Posterior vena cava (tissue), 2 donors: ENCODE measurements at places on chromosomes 6 and 20. TPM values are rescaled to one million over a fixed set of nuclear protein-coding genes. Genes with fewer than 3 reads are reported as not detected.
A peak's percentile ranks its signal among the peaks of the same experiment; 100 is the strongest.

- DNase-seq = no peak
These were observed 42.5 kb upstream of the FERMT1 start for GRCh38 chr20:6165346-6165745.

DNA sequence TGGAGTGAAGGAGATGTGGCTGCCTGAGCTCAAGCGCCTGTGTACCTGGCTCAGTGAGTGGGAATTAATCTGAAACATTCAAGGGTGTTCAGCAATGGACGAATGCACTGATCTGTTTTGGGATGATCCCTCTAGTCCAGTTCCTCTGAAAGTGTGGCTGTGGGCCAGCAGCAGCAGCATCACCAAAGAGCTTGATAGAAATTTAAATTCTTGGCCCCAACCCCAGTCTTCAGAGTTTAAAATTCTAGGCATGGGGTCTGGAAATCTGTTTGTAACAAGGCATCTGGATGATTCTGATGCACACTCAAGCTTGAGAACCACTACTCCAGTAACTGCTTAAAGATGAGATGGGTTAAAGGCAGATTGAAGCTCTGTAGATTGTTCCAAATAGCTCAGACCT, 59.2 kb downstream of the STMND1 start:
- DNase-seq = no peak

DNA sequence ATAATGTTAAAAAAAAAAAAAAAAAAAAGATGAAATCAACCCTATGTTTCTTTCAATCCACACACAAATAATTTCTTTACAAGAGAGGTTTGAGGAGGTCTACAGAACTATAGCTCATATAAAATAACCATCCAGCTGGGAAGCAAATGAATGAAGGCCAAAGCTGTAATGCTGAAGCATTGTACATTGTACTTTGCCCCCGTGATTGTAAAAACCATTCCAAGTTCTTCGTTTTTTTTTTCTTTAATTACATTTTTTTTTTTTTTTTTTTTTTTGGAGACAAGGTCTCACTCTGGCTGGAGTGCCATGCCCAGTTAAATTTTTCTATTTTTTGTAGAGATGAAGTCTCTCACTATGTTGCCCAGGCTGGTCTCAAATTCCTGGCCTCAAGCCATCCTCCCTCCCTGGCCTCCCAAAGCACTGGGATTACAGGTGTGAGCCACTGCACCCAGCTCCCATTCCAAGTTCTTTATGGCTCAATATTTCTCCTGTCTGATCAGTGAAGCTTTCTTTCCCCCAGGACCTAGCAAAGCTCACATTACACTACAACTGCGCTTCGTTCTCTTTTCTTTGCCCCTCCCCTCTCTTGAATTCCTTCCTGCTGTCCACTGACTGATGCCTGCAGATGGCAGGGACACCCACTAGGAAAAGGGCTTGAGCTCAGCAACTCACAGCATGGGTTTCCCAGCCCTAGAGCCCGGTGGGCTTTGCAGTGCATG, 53.0 kb upstream of the NOP56 start:
- no peak for DNase-seq

- peak; percentile 16 for DNase-seq
These were observed 36.0 kb downstream of the ADNP start for GRCh38 chr20:50895111-50895830.

DNA sequence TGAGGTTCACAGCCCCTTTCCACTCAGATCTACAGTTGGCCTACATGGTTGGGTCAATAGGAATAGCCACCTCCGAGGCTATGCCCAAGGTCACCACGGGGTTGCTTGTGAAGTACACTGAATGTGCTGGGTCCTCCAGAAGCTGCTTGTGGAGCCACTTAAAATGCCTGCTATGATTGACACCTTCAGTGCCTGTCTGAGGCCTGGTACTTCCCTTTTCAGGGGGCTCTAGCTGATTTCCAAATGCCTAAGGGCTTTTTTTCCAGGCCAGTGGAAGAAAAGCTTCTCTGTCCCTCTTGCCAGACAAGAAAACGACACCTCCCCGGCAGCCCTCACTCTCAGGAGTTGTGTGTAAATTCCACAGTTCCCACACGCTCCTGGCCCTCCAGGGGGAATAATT, 6.3 kb upstream of the NXT1 start:
- DNase-seq = no peak

DNA sequence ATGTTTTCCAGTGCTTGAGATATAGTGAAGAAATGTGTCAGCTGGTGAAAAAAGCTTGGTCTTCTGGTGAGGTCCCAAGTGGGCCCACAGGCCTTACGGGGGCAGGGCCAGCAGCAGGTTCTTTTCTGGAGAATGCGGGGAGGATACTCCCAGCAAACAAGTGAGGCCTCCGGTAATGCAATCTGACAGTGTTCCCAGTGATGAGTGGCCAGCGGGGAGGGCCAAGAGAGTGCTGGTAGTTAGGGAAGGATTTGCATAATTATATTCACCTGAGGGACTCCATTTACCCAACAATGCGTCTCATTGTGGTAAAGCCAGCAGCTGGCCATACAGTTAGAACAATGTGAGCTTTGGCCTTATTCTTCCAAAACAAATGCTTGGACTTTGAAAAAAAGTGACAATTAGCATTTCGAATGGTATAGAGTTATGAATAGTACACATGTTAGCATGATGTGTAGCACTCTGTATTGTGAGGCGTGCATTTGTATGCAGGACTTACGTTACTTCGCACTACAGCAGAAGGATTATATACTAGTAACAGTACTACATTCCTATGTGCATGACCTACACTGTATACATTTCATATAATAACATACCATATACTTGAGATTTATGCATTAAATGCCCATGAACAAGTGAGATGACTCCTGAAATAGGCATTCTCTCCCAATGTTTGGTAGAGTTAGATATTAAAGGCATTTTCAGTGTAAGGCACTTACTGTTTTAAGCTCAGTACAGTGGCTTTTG, 69.8 kb downstream of the MYB start:
- no peak for DNase-seq

GRCh38 chr6:39855356-39855995, 63.3 kb downstream of the DAAM2 start:
- DNase-seq = no peak

- DNase-seq = no peak
These were observed 189.5 kb upstream of the SLC24A3 start for GRCh38 chr20:19022791-19023448.

GRCh38 chr6:167410462-167410861, 85.6 kb downstream of the TTLL2 start:
- DNase-seq = no peak

DNA sequence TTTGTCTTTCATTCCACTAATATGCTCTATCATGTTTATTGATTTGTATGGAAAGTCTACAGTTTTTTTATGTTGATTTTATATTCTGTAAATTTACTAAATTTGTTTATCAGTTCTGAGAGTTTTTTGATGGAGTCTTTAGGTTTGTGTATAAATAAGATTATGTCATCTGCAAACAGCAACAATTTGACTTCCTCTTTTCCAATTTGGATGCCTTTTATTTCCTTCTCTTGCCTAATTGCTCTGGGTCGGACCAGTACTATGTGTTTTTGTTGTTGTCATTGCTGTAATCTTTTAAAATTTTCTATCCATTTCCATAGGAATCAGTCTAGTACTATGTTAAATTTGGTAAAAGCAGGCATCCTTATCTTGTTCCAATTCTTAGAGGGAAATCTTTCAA, 31.5 kb upstream of the POLR1H start:
- DNase-seq = no peak

- DNase-seq = no peak
These were observed 5.4 kb downstream of the ADA start for GRCh38 chr20:44646023-44646640.

GRCh38 chr6:22409486-22409885, 112.7 kb upstream of the PRL start:
- DNase-seq = no peak

- DNase-seq = peak; percentile 36
These were observed 233.3 kb downstream of the PREX1 start for GRCh38 chr20:48594533-48594932.

- no peak for DNase-seq
These were observed 11.7 kb downstream of the PARD6B start for GRCh38 chr20:50743087-50743486.

DNA sequence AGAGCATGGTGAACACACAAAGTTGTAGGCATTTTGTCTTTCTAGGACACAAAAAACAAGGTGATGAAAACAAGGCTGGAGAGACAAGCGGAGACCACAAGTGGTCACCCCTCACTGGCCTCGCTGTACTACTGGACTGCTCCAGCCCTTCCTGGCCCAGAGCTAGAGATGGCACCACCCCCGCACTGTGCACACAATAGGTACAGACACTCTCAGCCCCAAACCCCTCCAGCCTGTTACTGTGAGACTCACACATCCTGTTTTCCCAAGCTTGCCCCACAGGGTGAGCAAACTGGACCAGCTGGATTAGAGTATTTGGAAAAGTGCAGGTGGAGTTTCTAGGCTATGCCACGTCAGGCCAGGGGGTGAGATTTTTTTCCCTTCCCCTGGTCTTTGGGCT, 8.4 kb upstream of the ZSWIM1 start:
- DNase-seq = no peak

GRCh38 chr6:70231311-70231710, 71.6 kb downstream of the COL9A1 start:
- DNase-seq = no peak

GRCh38 chr20:17664025-17664633, 17.9 kb downstream of the RRBP1 start:
- no peak for DNase-seq

DNA sequence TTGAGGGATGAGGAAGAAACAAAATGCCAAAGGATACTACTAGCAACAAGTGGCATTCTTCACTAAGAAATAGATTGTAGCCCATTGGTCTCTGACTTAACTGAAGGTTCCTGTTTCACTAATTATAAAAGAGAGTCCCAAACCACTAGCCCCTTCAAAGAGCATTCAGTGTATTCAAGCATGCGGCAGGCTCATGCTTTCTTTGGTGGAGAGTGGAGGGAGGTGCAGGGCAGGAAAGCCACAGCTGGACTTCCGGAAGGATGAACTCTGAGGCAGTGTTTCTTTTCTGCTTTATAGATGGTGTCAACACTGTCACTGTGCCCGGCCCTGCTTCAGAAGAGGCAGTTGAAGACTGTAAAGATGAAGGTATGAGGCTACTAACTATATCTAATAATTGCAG, 636.1 kb downstream of the KIF16B start:
- DNase-seq = no peak

DNA sequence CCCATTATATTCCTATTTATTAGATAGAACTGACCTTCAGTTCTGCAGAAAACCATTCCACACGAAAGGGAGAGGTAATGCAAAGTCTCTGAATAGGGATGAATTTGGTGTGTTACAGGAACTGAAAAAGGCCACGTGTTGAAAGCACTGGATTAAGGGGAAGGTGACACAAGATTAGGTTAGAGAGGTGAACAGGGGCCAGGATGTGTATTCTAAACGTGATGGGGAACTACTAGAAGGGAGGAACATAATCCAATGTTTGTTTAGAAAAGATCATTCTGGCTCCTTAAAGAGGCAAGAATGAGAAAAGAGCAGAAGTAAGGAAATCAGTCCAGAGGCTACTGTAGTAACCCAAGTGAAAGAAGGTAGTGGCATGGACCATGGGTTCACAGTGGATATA, 6.3 kb upstream of the ZKSCAN8 start:
- DNase-seq = no peak

DNA sequence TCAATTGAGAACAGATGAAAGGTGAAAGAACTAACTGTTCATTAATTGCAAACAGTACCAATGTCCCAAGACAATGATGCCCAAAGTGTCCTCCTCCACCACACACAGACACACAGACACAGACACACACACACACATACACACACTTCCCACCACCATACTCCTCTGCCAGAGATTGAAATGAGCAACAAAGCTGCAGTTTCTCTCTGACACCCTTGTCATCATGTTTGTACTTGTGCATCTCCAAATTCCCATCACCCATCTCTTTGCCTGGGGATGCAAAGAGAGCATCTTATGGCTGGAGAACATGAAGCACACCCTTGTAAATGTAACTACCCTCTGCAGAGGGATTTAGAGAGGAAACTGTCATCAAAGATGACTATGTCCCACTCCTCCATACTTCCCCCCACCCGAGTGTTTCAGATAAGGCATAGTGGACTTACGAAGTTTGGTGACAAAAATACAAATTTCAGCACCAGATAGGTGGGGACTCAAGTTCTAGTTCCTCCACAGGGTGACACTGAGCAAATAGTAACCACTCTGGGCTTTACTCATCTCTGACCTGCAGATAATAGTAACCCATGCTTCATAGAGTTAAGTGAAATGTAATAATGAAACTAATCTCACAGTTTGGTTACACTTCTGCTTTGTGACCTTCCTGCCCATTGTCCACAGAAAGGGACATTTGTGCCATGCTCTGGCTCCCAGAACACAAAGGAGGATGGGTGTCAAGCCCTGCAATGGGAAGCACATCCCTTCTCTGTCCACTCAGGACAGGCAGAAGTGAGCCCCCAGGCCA, 8.7 kb downstream of the MAFB start:
- peak; percentile 46 for DNase-seq

The SLC22A23 gene
- 5.6 TPM for total RNA-seq

The TUBB2A gene
- total RNA-seq = 58.2 TPM

The SCAF8 gene
- 37.9 TPM for total RNA-seq

The KCNG1 gene
- not detected for total RNA-seq

The BFSP1 gene
- 0.93 TPM for total RNA-seq

The TRAPPC3L gene
- not detected for total RNA-seq

The ULBP1 gene
- not detected for total RNA-seq

The SMLR1 gene
- not detected for total RNA-seq
